ENCODE measurements at places on chromosomes 2 and 18. TPM values are rescaled to one million over a fixed set of nuclear protein-coding genes. Genes with fewer than 3 reads are reported as not detected.

KCNG2 gene
- total RNA-seq, result 1.3 TPM

HOXD13 gene
- 0.10 TPM for total RNA-seq

IRS1 gene
- 12.4 TPM for total RNA-seq

MYCN gene
- 7.9 TPM for total RNA-seq

IL1B gene
- total RNA-seq, result 1.7 TPM

SPC25 gene
- total RNA-seq, result 9.4 TPM

PDE11A gene
- 1.9 TPM for total RNA-seq

GAREM2 gene
- 8.7 TPM for total RNA-seq

GMCL1 gene
- 13.4 TPM for total RNA-seq

POTEI gene
- 0.59 TPM for total RNA-seq

FZD7 gene
- total RNA-seq, result 18.5 TPM

MARCHF7 gene
- 115 TPM for total RNA-seq

CRACDL gene
- total RNA-seq, result 1.9 TPM

VWA3B gene
- 1.5 TPM for total RNA-seq

PPP1R1C gene
- 27.3 TPM for total RNA-seq

CDH19 gene
- total RNA-seq, result 10.9 TPM

NRP2 gene
- 66.8 TPM for total RNA-seq

REG1A gene
- total RNA-seq, result not detected

PPIG gene
- 54.1 TPM for total RNA-seq

CSRNP3 gene
- total RNA-seq, result 82.9 TPM

SIX3 gene
- not detected for total RNA-seq

IL36G gene
- total RNA-seq, result 0.28 TPM

GAREM1 gene
- total RNA-seq, result 12.3 TPM

NEU4 gene
- total RNA-seq, result 1.2 TPM

LOXHD1 gene
- 0.20 TPM for total RNA-seq

ANKRD23 gene
- 2.6 TPM for total RNA-seq

TMEM163 gene
- total RNA-seq, result 13.7 TPM

LINC00305 gene
- total RNA-seq, result 2.9 TPM

All from spinal cord (tissue), 10 donors.